NCI-H2171 (cell line): ENCODE measurements at places on chromosomes 6 and 20.

DNA sequence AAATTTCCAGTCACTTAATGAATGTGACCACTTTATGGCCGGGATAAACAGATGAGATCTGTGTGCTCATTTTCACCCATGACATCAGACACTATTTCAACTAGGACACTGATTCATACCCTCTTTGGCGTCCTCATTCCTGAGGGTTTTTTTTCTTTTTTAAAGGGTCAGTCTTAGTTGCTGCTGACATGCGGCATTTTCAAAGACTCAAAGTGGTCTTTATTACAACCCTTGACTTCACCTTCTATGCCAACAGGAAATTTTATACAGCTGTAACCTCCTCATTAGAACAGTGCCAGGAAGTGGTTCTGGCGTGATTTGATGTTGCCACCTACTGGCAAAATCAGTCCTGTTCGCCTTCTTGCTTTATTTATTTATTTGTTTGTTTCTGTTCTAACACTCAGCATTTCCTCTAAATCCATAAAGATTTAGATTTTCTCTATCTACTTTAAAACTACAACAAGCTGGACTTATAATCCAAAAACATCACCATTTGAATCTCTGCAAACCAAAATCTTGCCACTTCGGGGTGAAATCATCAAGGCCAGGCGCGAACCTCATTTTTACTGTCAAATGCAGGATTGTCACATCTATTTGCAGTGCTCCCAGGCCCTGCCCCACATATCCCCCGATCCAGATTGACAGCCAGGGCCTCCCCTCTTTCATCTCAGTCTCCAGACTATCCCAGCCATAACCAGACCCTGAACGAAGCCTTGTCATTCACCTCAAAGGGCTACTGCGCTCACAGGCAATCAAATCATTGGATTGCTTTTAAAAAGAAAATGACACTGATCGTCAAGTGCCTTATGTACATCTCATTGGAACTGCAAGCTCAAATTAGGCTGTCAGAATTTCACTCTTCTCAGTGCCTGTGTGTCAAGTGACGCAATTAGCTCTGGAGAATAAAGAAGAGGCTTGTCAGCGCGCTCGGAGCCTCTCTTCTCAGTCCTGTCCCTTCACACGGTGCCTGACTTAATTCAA is 77.5 kb downstream of the C6orf118 start:
- DNase-seq: no peak

DNA sequence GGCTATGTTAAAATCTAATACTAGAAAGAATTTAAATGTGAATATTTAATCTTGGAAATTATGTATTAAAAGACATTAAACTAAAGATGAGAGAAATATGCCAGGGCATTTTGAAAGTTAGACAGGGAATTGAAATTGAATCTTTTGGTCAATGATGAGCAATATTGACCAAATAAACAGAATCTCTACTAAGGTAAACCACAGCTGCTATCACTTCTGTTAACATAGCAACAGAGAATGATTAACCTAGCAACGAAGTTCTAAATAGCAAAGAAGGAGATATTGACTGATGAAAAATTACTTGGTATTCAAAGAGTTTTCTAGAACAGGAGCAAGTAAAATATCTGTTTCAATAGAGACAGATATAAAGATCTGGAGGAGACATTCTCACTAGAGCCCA is 45.2 kb upstream of the RSPO3 start:
- DNase-seq: no peak

GRCh38 chr20:53402233-53403005 is 191.2 kb downstream of the ZNF217 start:
- DNase-seq: no peak

DNA sequence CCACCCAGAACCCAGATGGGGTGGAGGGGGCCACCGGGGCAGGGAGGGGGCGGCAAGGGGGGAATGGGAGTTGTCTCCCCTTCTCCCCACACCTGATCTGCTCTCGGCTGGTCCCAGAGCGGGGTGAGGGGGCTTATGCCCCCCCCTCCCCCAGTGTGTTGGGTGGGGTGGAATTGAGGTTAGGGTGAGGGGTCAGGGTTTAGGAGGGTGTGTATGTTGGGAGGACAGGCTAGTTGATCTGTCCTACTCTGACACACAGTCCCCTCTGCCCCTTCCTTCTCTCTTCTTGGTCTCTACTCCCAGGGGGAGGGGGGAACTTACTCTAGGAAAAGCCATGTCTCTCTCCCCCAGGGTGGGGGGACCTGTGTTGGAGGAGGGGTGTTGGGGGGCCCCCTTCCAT is 1.9 kb upstream of the ZBTB9 start:
- no peak for DNase-seq

GRCh38 chr6:42929821-42930360 is 611 bp downstream of the CNPY3 start:
- peak; percentile 66 for DNase-seq
